ENCODE measurements at places on chromosomes 6 and 20.

DNA sequence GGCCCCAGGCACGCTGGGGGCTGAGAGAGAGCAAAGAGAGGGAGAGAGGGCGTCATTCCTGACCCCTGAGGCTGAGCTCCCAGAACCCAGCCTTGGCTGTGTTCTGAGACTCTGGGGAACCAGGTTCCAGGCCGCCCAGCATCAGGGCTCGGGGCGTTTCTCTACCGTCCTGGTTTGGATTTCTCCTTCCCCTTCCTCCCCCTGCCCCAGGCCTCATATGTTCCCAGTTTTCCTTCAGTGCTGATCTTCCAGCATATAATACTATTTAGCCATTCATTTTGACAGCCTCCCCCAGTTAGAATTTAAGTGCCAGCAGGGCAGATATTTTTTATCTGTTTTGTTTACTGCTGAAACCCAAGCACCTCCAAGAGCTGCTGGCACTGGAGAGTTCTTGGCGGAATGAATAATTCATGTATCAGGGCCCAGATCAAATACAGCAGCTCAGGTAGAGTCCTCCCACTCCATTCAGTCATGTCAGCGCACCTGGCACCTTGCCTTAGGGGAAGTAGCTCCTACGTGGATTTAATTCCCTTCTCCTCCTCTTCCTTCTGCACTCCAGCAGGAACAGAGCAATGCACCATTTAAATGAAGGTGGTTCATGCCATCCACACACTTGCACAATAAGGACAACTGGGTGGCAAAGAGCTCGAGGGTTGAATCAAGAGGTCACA, 23.4 kb upstream of the FRMD1 start:
- no peak for DNase-seq

DNA sequence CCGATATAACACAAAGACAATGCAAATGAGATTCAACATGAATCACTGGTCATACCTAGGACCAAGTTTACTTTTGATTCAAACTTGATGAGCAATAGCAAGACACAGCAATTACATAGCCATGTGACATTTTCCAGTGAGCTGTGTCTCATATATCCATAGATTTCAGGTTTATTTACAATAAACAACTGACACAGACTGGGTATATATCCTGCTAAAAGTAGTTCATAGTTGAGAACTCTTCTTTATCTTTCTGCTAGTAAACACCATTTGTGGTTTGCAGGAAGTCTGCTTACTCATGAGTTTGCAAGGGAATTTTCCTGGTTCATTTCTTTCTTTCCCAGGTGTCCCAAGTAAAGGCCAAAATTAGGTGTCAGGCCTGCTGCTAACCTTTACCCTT, 343.4 kb downstream of the KIF16B start:
- no peak for DNase-seq

DNA sequence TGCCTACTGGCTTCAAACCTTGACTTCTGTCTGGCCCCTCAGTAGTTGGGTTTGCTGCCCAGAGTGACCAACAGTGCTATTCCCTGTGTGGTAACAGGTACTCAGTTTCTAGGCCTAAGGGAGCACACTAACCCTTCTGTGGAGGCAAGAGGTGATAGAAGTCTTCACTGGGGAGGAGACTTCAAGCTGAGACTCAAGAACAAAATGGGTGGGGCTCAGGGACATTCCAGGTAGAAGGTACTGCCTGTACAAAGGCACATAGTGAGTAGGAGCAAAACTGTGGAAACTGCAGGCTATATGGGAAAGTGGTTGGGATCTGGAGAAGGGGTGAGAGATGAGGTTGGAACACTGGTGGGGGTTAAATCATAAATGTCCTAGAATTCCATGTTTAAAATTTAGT, 2.3 kb upstream of the SCAND1 start:
- DNase-seq, result no peak

- DNase-seq, result no peak
These were observed 40.7 kb upstream of the KCNK5 start for GRCh38 chr6:39269961-39270360.
